ENCODE measurements at places on chromosomes 6 and 20. TPM values are rescaled to one million over a fixed set of nuclear protein-coding genes. Genes with fewer than 3 reads are reported as not detected.

The MCCD1 gene
- not detected for total RNA-seq

The RIPOR2 gene
- total RNA-seq: 531 TPM

The C2 gene
- 4.3 TPM for total RNA-seq

The ADTRP gene
- total RNA-seq: 7.4 TPM

The SS18L1 gene
- total RNA-seq: 23.6 TPM

The PTGIS gene
- total RNA-seq: not detected

The ARG1 gene
- not detected for total RNA-seq

The SCRT2 gene
- not detected for total RNA-seq

The GLP1R gene
- total RNA-seq: not detected

The SLC22A2 gene
- total RNA-seq: not detected

The SLC44A4 gene
- total RNA-seq: not detected

The MAK gene
- total RNA-seq: not detected

The PSORS1C2 gene
- not detected for total RNA-seq

The SERPINB1 gene
- total RNA-seq: 65.3 TPM

The ACTL10 gene
- 4.5 TPM for total RNA-seq

The LY86 gene
- total RNA-seq: 3.0 TPM

The PRL gene
- total RNA-seq: 0.30 TPM

The TCF15 gene
- not detected for total RNA-seq

The SYNDIG1 gene
- not detected for total RNA-seq

The APOBEC2 gene
- not detected for total RNA-seq

The ULBP1 gene
- 0.16 TPM for total RNA-seq

The SLC52A3 gene
- not detected for total RNA-seq

The TREML1 gene
- total RNA-seq: not detected

The KIF25 gene
- total RNA-seq: not detected

The KHDC1L gene
- not detected for total RNA-seq

The MYCT1 gene
- not detected for total RNA-seq

The C6orf141 gene
- total RNA-seq: not detected

The STMND1 gene
- total RNA-seq: not detected

The SYCP2L gene
- not detected for total RNA-seq

The TAF4 gene
- 39.0 TPM for total RNA-seq

The C6orf163 gene
- total RNA-seq: 3.8 TPM

The RSPH9 gene
- not detected for total RNA-seq

The CTAGE9 gene
- total RNA-seq: not detected

The SMLR1 gene
- not detected for total RNA-seq

The ABHD16B gene
- not detected for total RNA-seq

The SNRNP48 gene
- 29.2 TPM for total RNA-seq

The CTCFL gene
- not detected for total RNA-seq

The FOXQ1 gene
- not detected for total RNA-seq

The CDC5L gene
- total RNA-seq: 21.7 TPM

The ESR1 gene
- 0.49 TPM for total RNA-seq

The CLDN20 gene
- not detected for total RNA-seq

The MAN1A1 gene
- total RNA-seq: 8.6 TPM

The RNF144B gene
- 4.6 TPM for total RNA-seq

The GNMT gene
- 2.1 TPM for total RNA-seq

The LY6G6D gene
- total RNA-seq: not detected

The EEF1A2 gene
- total RNA-seq: 0.16 TPM

All from naive thymus-derived CD8-positive, alpha-beta T cell (primary cell).